ENCODE measurements at places on chromosomes 5 and 9.

DNA sequence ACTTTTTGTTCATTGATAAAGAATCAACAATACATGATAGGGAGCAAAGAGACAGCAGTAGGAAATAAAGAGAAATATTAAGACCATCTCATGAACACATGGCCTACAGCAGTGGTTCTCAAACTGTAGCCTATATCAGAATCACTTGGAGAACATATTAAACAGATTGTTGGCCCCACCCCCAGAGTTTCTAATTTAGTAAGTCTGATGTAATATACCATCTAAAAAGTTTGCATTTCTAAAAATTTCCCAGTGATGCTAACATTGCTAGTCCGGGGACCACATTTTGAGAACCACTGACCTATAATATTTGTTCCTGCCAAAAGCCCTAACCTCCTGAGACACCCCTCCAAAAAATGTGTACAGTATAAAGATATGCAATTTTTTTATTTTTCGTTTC is 306.2 kb upstream of the NREP start:
- no peak for DNase-seq

GRCh38 chr5:163475411-163475810 is 15.0 kb downstream of the HMMR start:
- no peak for DNase-seq

DNA sequence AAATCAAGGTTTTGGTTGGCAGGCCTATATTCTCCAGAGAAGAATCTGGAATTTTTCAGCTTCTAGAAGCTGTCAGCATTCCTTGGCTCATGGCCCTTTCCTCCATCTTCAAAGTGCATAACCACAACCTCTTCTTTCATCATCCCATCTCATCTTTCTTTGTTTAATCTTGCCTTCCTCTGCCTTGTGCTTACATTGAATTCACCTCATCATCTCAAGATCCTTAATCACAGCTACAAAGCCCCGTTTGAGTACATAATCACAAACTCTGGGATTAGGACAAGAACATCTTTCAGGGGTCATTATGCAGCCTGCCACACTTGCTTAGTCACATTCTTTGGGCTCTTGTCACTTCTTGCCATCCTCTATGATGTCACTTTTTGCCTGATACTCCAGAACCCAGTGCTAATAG is 130.3 kb downstream of the FOXD1 start:
- DNase-seq, result no peak

DNA sequence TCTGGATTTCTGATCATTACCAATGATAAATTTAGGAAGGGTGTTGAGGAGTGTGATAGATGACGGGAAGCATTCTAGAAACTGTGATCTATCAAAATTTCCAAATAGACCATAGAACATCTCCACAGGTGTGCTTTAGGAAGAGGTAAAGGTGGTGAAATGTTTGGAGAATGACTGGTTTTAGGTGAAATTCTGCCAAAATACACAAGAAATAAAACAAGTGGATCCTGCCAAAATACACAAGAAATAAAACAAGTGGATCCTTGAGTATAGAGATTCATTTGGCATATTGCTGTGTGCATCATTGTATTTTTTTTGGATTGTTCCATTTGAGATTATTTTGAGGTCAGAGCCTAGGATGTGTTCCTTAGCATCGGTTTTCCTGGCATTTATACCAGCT is 88.3 kb upstream of the CTNND2 start:
- DNase-seq, result no peak

GRCh38 chr5:133363807-133364587 is 248.3 kb downstream of the FSTL4 start:
- no peak for DNase-seq

DNA sequence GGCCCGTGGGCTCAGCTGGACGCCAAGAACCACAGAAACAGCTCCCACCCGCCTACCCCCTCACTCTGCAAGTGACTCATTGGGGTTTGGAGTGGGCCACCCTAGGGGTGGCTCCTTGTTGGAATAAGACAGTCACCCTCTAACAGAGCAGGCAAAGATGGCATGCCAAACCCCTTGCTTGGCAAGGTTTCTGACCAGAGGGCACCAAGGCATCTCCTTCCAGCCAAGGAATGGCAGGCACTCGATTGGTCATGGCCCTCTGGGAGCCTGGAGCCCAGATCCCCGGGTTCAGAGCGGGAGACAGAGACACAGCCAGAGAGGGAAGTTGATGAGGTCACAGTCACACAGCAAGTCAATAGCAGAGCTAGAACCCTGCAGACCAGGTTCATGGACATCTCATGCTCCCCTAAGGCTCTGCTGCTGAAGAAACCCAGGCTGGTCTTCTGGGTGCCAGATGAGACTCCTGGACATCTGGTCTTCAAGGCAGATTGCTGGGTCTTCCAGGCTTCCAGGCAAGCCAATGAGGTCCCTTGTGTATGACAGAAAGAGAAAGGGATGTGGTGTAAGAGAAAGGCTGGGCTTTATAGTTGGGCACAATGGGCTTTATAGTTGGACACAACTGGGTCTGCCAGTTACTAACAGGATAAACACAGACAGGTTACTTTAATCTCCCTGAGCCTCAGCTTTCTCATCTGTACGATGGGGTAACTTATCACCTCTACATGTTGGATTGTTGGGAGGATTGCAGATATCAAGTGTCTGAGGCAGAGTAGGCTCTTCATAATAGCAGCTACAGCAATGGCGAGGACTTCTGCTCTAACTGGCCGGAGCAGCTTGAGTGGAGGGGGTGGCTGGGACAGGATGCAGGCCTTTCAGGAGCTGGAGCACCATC is 23.3 kb upstream of the KIF12 start:
- no peak for DNase-seq

DNA sequence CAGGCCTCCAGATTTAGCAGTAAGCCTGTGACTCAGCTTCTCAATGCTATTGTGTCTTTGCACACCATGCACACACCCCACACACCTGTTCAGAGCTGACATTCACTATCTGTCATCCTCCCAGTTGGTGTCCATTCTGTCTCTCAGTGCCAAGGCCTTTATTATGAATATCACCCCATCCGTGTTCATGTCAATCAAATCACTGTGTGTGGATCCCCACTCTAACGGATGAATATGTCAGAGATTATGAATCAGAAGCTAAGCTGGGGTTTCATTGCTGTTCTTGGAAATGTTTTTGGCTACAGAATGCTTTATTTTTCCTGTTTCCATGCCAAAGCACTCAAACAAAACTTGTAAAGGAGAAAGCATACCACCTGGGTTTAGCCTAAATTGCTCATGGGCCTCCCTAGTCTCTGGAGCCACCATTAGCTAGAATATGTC is 9.4 kb upstream of the MAMDC2 start:
- no peak for DNase-seq

DNA sequence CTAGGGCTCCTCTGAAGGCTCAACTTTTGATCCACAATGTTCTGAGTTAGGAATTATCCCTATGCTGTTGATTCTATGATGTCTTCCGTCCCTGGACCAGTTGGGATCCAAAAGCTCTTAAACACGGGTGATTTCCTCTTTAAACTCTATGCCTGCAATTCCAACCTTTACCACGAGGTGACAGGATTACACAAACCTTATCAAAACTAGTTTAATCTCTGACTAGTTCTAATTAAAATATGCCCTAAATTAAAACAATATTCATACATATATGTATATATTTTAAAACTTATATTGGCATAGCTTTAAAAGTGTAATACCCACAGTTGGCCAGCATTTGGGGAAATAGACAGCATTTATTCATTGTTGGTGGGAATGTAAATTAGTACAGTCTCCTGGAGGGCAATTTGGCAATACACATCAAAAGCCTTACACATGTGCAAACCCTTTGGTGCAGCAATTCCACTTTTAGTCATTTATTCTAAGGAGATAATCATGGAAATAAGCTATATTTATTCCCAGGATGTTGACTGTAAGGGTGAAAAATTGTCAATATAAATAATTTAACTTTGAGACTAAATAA is 51.6 kb upstream of the PHYKPL start:
- DNase-seq, result no peak

DNA sequence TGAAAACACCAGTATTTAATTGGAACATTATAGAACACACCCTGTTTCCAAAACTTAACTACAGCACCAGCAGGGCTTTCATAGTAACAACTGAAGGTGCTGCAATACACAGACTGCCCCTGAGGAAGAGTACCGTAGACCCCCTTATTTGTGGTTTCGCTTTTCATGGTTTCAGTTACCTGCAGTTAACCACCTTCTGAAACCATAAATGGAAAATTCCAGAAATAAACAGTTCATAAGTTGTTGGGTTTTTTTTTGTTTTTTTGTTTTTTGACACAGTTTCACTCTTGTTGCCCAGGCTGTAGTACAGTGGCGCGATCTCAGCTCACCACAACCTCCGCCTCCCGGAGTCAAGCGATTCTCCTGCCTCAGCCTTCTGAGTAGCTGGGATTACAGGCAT is 9.5 kb upstream of the GLDC start:
- no peak for DNase-seq

- DNase-seq, result no peak
These were observed 8.4 kb downstream of the ECM2 start for GRCh38 chr9:92527291-92527828.

DNA sequence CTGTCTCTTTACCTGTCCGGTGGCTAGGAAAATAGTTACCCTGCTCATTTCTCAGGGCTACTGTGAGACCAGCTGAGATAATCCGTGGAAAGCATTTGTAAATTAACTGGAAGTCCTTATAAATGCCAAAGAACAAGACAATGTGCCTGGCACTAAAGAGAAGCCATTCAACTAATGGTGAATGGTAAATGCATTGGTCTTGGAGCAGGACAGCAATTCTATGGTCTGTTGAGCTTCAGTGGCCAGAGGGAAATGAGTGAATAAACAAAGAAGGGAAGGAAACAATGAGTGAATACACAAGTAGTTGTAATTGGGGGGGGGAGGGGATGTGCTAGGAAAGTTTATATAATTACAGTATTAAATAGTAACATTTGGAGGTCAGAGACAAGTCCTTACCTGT is 353.6 kb downstream of the SEMA5A start:
- no peak for DNase-seq

- no peak for DNase-seq
These were observed 29.8 kb upstream of the ALDOB start for GRCh38 chr9:101465326-101465915.

GRCh38 chr5:53556001-53556400 is 4.4 kb upstream of the NDUFS4 start:
- DNase-seq, result no peak

DNA sequence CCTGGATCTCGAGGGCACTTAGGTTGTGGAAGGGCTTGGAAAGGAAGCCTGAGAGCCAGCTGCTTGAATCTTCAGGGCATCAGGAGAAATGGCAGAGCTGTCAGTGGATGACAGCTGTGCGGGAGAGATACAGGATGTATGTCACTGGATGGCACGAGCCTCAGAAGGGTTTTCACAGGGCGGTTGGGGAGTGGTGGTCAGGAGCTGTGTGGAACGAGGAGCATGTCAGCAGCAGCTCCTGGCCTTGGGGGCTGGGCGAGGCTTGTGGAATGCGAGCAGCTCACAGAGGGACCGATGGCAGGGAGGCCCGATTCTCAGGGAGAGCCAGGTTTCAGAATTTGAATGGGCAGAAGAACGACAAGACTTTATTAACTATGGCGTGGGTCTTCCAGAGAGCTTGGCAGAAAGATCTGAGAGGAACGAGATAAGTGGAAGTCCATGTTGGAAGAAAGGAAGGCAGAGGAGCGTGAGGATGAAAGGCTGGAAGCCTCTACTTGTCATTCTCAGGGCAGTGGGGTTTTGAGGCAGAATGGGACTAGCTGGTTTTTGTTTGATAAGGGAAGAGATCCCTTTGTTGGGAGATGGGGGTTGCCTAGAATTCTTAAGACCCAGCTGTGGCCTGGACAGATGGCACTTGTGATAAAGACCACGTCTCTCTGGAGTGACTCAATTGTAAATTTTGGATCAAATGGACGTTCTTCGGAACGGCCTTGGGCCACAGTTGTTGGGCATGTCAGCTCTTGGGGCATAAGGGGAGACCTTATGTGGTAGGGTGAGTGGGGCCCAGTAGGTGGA is 60.3 kb downstream of the SNX30 start:
- no peak for DNase-seq

DNA sequence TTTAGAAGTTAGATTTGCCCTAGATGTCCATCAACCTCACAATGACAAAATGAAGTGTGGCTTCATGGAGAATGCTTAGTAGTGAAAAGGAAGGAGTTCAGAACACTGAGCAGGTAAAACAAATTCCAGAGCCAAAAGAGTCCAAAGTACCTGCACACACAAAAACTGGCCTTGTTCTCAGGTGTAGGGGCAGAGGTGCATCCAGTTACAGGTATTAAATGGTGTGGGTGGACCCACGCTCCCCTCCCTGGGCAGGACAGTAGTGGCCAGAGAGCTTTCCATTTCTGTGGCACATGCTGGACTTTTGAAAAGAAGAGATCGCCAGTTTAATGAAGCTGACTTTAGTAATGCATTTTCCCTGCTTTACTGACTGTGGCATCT is 47.2 kb downstream of the SECISBP2 start:
- no peak for DNase-seq

DNA sequence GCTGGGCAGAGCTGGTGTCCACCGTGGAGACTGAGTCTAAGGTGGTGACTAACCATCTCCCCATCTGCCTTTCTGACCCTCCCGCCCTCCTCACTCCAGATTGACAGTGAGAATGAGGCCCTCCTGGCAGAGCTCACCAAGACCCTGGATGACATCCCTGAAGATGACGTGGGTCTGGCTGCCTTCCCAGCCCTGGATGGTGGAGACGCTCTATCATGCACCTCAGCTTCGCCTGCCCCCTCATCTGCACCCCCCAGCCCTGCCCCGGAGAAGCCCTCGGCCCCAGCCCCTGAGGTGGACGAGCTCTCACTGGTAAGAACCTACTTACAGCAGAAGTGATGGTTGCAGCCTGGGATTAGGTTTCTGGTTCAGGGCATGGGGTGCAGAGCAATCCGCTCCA is 96.5 kb downstream of the PPARGC1B start:
- no peak for DNase-seq

- DNase-seq, result no peak
These were observed 160.6 kb downstream of the EFNA5 start for GRCh38 chr5:107510125-107510524.

- DNase-seq, result no peak
These were observed 51.6 kb downstream of the AHRR start for GRCh38 chr5:372996-373709.

- DNase-seq, result no peak
These were observed 109.7 kb downstream of the LPAR1 start for GRCh38 chr9:110928599-110928998.

GRCh38 chr5:157548513-157549282 is 26.9 kb downstream of the ADAM19 start:
- no peak for DNase-seq

DNA sequence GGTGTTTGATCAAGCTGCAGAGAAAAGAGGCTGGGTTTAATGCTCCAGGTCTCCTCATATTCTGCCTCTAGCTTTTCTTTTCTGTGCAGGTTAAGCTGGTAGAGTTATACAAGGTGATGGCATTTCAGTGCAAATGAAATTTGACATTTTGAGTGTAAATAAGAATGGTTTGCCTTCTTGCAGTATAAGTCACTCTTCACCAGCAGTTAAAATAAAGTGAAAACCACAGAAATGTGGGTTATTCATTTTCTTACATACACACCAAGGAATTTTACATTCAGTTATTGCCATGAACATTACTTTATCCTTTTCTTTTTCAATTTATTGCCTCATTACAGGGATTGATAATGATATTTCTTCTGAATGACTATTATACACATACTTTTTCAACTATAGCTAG is 337.5 kb upstream of the PCSK5 start:
- DNase-seq, result no peak

GRCh38 chr9:119998614-119999013 is 581.4 kb downstream of the CDK5RAP2 start:
- DNase-seq, result no peak
